Transverse colon (tissue), 4 donors: ENCODE measurements at places on chromosomes 1 and 21. TPM values are rescaled to one million over a fixed set of nuclear protein-coding genes. Genes with fewer than 3 reads are reported as not detected.

The KLHDC9 gene
- 16.9 TPM for total RNA-seq

- H3K27me3 ChIP-seq: no peaks in the 10 kb centered on the region
- no peaks in the 10 kb centered on the region for H3K4me1 ChIP-seq
- H3K36me3 ChIP-seq: no peaks in the 10 kb centered on the region
- DNase-seq: no peak
Measured at GRCh38 chr1:10308001-10308400, 90.9 kb upstream of the PGD start.

- H3K4me1 ChIP-seq: peaks cover 3% of the 10 kb centered on the region
- no peak overlapping the region for H3K27ac ChIP-seq
- no peaks in the 10 kb centered on the region for H3K36me3 ChIP-seq
- no peak overlapping the region for H3K4me3 ChIP-seq
Measured at GRCh38 chr1:20281801-20282200, 8.9 kb upstream of the VWA5B1 start.

- no peaks in the 10 kb centered on the region for H3K4me1 ChIP-seq
- peaks cover 6% of the 10 kb centered on the region for H3K36me3 ChIP-seq
- no peaks in the 10 kb centered on the region for H3K27me3 ChIP-seq
- H3K4me3 ChIP-seq: no peak overlapping the region
- no peak for DNase-seq
- no peak overlapping the region for H3K27ac ChIP-seq
Measured at GRCh38 chr1:180482425-180483275, 19.7 kb downstream of the ACBD6 start.

DNA sequence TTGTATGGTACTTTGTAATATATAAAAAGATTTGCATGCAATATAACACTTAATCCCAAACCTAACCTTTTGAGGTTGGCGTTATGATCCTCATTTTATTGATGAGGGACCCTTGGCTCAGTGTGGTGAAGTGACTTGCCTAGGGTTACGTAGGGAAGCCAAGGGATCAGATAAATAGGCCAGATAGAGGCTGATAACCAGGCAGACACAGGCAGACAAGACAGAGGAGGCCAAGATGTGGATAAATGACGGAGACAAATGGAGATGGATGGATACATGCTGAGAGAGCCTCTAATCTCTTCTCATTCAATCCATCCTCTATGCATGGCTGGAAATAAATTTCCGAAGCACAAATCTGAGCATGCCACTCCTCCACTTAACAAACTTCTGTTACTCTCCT, 136.9 kb upstream of the SPATA6 start:
- no peak overlapping the region for H3K4me3 ChIP-seq
- H3K4me1 ChIP-seq: no peaks in the 10 kb centered on the region
- no peak overlapping the region for H3K27ac ChIP-seq
- no peaks in the 10 kb centered on the region for H3K27me3 ChIP-seq
- H3K36me3 ChIP-seq: no peaks in the 10 kb centered on the region

DNA sequence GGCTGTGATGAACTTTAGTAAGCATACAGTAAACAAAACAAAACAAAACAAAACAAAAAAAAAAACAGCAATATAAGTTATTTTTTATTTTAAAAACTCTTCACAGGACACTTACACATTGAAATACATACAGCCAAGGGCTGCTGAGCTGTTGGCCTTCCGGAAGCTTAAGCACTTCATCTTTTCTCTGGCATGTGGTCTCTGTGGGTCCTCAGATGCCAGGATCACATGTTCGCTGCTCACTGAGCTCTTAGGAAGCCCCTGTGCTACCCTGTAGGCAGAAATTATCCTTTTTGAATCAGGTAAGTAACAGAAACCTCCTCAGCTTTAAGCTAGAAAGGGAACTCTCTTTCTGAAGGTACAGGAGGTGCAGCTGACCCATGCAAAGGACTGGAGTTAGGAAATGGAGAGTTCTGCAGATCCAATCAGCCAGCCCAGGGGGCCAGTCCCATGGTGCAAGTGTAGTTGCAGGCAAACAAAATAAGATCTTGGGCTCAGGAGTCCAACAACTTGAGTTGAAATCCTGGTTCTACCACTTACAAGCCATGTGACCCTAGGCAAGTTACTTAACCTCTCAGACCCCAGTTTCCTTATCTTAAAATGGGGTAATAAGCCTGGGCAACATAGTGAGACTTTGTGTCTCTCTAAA, 22.4 kb upstream of the MED18 start:
- H3K27me3 ChIP-seq: no peaks in the 10 kb centered on the region
- no peak for DNase-seq
- H3K4me1 ChIP-seq: no peaks in the 10 kb centered on the region
- no peaks in the 10 kb centered on the region for H3K36me3 ChIP-seq
- H3K4me3 ChIP-seq: no peak overlapping the region
